ENCODE measurements at places on chromosomes 6 and 20.

DNA sequence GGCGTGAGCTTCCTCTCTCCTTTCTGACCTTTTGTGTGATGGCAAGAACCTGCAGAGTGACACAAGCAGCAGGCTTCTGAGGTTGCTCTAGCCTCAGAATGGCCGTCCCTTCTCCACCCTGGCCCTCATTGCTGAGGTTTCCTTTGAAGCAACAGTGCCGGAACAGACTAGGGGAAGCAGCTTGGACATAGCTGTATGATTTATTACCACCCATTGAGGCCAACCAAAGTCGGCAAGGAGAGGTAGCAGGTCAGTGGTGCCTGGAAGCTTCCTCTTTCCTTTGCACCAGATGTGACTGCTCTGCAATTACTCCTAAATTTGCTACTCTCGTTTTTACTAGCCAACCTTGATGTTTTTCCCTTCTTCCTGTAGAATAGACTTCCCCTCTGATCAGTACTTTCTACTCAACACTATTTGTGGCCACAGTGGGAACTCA lies 31.4 kb downstream of the PTPN1 start:
- DNase-seq = no peak

DNA sequence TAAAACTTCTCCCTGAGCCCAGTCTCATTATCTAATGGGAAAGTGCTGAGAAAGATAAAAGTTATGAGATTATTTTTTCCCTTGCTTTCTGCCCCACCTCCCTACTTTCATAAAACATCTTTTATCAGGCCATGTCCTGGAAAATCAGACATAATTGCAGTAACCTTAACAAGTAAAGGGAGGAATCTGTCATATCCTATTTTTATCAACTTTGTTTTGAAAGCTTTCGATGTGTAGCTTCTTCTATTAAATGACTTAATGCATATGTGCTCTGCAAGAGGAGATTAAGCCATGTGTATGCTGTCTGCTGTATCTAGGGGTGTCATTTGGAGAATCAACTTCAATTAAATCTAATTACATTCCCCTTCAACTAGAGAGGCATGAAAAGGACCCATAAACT lies 408.9 kb downstream of the CBLN4 start:
- no peak for DNase-seq

DNA sequence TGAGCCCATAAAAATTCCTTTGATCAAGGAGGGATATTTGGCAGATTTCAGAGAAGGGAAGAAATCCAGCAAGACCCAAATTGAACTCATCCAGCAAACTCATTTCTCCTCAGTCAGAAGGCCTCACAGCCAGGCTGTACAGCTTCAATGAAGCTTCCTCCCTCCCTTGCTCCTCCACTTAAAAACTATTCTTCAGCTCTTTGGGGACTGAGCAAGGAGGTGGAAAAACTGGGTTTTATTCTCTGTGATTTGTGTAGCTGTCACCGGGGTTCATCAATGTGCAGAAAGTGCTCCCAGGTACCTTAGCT lies 158.7 kb upstream of the ZNF184 start:
- DNase-seq = no peak

GRCh38 chr20:44597516-44597915 lies 15.1 kb downstream of the PKIG start:
- DNase-seq = no peak

DNA sequence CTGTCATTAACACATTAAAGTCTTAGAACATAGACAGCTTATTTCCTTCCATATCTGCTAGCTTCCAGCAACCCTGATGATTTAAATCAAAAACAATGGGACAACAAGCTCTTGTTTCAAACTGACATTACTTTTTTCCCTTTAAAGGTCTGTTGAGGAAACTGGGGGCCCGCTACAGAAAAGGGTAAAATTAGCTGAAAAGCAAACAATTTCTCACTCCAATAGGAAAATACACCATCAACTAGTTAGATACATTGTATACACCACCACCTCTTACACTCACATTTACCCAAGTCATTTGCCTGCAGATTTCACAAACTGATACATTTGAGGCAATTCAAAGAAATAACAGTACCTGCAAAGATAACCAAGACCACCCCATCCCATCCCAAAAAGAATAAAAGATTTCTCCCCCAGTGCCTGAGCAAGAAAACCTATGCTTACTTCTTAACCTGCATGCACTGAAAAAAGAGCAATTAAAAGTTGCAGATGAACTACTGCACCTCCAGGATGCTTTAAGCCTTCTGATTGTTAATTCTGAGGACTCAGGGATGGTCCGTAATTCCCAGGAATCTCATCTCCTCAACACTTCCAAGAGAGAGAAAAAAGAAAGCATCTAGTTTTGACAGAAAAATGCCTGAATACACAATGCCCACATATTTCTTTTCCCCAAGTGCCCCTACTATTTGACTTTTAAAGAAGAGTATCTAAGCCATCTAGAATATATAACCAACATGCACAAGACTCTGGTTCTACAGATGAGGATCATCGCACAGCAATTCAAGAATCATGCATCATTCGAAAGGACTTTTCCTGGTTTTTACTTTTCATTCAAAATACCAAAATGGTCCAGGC lies 5.6 kb downstream of the ZMYND8 start:
- DNase-seq = no peak

DNA sequence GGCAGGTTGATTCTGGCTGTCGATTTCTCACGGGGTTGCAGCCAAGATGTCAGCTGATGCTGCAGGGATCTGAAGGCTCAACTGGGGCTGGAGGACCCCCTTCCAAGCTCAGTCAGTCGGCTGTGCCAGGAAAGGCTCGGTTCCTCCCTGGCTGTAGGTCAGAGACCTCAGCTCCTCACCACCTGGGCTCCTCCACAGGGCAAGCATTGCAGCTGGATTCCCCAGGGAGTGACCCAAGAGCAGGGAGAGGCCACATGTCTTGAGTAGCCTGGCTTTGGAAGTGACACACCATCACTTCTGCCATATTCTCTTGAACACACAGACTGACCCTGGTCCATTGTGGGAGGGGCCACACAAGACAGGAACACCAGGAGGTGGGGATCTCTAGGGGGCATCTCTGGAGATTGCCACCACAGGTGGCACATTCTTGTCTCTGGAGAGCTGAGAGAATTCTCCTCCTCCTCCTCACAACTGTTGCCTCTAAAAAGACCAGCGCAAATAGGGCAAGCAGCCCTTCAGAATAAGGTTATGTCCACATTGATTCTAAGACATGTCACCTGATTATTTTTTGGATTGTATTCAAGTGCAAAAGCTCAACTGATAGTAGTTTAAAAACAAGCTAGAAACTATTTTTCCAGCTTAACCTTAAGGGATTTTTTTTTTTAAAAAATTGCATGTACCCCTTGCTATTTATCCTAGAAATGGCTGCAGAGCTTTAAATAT lies 270.5 kb downstream of the NRN1 start:
- DNase-seq = no peak
